ENCODE measurements at places on chromosomes 3 and 15. TPM values are rescaled to one million over a fixed set of nuclear protein-coding genes. Genes with fewer than 3 reads are reported as not detected.

C2CD4A gene
- 0.34 TPM for total RNA-seq

TM4SF18 gene
- 0.37 TPM for total RNA-seq

GOLGA8S gene
- total RNA-seq, result not detected

TRH gene
- not detected for total RNA-seq

SLC6A11 gene
- not detected for total RNA-seq

HESX1 gene
- not detected for total RNA-seq

GPR62 gene
- total RNA-seq, result not detected

Data from A673 (cell line).